ENCODE measurements at places on chromosomes 7 and 10.

GRCh38 chr7:50327443-50327842 lies 22.9 kb downstream of the IKZF1 start:
- no peak for DNase-seq

DNA sequence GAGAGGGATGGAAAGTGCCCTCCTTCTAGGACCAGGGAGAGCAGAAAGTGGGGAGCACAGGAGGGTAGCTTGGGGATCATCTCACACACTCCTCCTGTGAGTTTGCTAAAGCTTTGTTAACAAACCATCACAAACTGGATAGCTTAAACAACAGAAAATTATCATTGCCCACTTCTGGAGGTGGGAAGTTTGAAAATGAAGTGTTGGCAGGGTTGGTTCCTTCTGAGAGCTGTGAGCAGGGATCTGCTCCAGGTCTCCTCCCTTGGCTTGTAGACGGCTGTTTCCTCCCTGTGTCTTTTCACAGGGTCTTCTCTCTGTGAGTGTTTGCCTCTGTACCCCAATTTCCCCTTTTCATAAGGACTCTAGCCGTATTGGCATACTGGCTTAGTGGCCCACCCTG lies 32.0 kb upstream of the CXCL12 start:
- no peak for DNase-seq

GRCh38 chr10:104806801-104807200 lies 165.7 kb downstream of the SORCS3 start:
- no peak for DNase-seq

GRCh38 chr10:122733931-122734665 lies 34.5 kb upstream of the C10orf120 start:
- DNase-seq, result no peak

- DNase-seq, result no peak
These were observed 290.7 kb downstream of the FGFR2 start for GRCh38 chr10:121307411-121307980.

Measured in renal pelvis (tissue), 12 donors.